ENCODE measurements at places on chromosomes 16 and 17.

DNA sequence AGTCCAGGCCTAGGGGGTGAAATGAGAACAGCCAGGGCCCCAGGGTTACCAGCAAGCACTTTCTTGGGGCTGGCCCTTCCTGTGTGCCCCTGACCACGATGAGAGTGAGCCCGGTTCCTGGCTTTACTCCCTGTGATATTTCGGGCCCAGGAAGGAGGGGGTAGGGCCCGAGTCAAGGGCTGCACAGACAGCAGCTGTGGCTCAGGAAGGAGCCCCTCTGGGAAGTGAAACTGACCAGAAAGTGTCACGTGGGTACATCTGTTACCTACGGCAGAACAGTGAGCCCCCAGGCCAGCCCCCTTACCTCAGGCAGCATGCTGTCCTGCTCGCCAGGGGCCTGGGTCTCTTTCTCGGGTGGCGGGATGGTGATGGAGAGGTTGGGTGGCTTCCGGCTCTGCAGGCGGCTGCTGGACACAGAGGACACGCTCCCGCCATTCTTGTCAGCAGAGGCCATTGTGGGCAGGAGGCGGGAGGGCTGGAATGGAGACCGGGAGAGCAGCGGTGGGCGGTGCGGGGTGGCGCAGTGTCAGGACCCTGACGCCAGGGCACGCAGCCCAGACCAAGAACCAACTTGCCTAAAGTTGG, 13.8 kb downstream of the AANAT start:
- DNase-seq = no peak

GRCh38 chr16:30902029-30902972, 5.9 kb downstream of the CTF1 start:
- peak; percentile 54 for DNase-seq

DNA sequence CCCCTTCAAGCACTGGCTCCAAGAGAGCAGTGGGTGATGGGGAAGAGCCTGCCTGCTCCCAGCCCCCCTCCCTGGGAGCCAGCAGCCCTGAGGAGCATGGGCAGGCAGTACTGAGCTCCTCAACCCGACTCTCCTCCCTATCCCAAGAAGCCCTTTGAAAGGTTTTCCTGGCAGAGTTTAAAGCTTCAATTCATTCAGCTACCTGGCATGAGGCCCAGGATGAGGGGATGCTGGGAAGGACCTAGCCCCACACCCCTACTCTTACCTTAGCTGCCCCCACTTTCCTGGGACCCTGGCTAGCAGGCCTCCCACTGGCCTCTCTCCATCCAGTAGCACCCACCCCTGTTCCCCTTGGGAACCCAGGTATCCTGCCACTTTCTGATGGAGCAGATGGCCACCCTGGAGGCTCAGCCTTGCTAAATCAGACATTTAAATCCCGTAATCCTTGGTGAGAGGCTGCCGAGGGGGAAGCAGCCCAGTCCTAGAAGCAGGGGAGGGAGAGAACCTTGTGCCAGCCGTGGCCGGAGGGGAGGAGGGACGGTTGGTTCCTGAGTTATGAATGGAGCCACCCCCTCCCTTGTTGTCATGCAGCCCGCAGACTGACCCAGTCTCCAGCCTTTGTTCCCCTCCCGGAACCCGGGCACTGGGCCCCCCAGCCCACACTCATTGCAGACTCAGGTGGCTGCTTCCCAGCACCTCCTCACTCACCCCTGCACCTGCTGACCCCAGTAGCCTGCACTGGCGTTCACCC, 17.1 kb downstream of the ATP1B2 start:
- no peak for DNase-seq

- DNase-seq = no peak
Observed at GRCh38 chr16:72138064-72138572, 33.8 kb downstream of the PMFBP1 start.

- DNase-seq = no peak
Observed at GRCh38 chr17:42329025-42329976, 41.0 kb downstream of the STAT5A start.

DNA sequence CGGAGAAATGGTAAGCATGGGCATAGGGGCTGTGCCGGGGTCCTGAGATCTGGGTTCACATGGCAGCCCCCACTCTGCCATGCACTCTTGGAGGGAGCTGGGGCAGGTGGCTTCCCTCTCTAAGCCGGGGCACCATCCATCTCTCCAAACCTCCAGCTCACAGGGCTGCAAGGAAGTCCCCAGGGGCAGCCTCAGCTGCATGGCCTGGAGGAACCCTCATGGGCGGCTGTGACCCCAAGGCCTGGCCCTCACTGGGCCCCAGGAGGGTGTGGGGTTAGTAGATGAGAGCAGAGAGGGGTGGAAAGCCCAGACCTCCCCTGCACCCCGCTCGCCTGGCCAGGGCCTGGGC, 2.6 kb downstream of the CTRB2 start:
- no peak for DNase-seq

- DNase-seq = no peak
Observed at GRCh38 chr16:56741399-56741798, 11.5 kb downstream of the NUP93 start.

DNA sequence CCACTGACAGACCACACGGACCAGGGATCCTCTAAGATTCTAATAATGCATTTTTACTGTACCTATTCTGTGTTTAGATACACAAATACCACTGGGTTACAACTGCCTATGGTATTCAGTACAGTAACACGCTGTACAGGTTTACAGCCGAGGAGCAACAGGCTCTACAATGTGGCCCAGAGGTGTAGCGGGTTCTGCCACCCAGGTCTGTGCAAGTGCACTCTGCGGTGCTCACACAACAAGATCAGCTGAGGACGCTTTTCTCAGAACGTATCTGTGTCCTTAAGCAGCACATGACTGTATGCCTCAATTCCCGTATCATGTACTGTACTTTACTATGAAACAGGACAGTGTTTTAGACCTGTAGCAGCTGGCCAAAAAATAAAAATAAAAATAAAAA, 6.5 kb downstream of the ZCCHC14 start:
- no peak for DNase-seq

DNA sequence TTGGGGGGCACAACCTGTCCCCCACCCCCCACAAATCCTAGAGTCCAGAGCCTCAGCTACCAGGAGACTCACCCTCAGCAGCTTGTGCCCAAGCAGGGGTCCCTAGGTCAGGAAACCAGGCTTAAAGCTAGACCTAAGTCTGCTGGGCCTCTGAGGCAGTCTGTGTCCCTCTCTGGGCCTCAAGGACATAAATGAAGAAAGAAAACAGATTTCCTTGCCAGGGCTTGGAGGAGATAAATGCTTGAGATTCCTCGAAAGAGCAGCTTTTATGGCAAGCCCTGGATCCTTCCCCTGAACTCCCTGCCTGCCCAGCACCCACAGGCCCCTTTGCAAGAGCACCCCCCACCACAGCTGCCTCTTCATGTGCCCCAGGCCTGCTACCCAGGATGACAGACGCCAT, 3.3 kb downstream of the SRCIN1 start:
- DNase-seq = no peak

GRCh38 chr17:9334536-9335446, 240.8 kb downstream of the STX8 start:
- no peak for DNase-seq

- no peak for DNase-seq
Observed at GRCh38 chr17:34412965-34413441, 50.0 kb upstream of the CCL1 start.

- no peak for DNase-seq
Observed at GRCh38 chr17:56085576-56086267, 67.6 kb upstream of the ANKFN1 start.

- no peak for DNase-seq
Observed at GRCh38 chr16:85606904-85607303, 6.2 kb upstream of the GSE1 start.

DNA sequence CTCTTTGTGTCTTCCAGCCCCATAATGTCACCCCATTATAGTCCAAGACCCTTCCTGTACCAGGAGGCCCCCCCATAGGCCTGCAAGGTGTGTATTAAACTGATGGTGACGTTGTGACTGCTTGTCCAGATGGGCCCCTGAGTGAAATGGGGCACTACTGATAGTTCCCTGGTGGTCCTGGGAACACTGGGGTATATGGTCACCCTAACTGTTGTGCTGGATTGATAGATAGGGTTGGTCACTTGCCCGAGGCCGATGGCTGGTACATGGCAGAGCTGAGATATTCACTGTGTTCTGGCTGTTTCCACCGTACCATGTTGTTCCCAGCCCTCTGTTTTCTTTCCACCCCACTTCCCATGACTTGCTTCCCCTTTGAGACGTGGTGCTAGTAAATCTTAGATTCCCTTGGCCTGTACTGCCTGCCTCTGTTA, 4.3 kb downstream of the CNP start:
- no peak for DNase-seq
